ENCODE measurements at places on chromosomes 5 and 9.

- DNase-seq = no peak
Observed at GRCh38 chr9:131641618-131642495, 96.5 kb downstream of the PRRT1B start.

DNA sequence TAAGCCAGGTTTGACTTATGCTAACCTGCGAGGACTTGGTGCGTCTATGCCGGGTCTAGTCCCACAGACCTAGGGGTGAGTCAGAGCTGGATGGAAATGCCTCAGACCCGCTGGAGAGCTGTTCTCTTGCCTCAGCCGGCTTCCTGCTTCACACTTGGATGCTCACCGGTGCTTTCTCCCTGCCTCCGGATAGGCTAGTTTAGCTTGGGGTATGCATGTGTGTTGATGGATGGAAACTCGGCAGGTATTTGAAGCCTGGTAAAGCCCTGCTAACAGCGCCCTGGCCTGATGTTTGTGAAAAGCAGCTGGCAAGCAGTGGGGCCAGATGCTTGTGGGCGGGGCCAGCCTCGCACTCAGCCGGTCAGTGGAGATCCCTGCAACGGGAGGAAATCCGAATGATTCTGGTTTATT is 29.3 kb downstream of the PRRC2B start:
- no peak for DNase-seq

DNA sequence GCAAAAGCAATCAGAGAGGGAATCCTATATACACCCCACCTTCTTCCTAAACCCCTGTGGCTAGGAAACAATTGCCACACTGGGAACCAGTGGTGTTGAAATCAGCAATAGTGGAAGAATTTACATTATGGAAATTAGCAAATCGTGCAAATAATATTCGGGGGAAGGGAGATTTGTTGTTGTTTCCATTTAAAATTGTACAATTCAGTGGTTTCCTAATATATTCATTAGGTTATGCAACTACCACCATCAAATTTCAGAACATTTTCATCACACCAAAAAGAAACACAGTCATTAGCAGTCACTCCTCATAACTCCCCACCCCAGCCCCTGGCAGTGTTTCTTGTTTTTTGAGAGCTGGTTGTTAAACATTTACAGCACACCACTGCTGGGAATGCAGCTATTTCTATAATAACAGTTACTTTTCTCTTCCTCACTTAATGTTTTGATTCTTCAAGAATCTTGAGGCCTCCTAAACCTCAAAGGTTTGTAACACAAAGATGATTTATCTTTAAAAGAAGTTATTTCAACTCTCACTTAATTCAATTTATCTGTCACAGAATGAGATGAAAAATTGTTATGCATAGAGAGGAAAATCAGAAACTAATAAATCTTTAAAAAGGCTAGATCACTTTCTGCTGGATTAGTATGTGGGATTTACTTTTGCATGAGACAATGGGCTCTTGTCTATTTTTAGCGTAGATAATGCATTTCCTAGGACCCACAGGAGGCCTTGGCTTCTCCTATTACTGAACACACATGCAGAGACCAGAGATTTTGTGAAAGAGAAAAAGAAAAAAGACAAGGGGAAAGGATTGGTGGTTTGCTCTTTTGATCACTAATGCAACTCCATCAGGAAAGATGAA is 91.8 kb upstream of the DAPK1 start:
- DNase-seq = no peak

DNA sequence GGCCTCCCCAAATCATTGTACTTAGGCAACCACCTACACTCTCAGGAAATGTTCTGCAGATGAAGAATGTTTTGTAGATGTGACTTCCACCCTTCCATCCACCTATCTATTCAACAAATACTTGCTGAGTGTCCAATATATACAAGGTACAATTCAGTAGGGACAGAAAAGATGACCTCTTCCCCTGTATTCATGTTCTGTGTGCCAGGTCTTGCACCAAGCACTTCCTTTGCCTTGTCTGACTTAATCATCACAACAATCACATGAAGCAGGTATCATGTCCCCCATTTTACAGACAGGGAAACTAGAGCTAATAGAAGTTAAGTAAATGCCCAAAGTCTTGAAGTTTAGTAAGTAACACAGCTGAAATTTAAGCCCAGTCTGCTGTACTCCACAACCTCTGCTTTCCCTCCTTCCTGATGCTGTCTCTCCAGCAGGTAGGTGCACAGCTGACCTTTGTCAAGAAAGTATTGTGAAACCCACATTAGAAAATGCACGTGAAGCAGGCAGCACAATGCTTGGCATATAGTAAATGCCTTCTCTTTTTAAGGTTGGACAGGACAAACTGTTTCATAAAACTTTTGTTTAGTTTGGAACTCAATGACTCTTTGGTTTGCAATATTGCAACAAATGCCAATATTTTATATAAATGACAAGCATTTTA is 296.5 kb downstream of the DEPDC1B start:
- DNase-seq = no peak

DNA sequence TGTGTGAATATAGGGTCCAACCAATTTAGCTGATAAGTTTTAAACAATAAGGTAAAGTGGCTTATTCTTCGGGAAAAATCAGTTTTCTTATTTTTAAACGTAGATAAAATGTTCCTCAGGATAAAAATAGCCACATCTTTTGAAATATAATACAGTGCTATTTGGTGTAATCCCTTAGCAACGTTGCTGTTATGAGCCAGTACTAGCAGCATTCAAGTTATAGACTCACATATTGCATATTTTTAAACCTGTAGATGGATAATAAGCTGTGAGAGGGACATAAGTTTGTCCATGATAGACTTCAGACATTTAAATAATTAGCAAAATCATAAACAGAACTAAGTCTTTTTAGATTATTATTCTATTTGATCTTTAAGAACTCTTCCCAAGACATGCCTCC is 6.3 kb downstream of the PDE4D start:
- DNase-seq = no peak

DNA sequence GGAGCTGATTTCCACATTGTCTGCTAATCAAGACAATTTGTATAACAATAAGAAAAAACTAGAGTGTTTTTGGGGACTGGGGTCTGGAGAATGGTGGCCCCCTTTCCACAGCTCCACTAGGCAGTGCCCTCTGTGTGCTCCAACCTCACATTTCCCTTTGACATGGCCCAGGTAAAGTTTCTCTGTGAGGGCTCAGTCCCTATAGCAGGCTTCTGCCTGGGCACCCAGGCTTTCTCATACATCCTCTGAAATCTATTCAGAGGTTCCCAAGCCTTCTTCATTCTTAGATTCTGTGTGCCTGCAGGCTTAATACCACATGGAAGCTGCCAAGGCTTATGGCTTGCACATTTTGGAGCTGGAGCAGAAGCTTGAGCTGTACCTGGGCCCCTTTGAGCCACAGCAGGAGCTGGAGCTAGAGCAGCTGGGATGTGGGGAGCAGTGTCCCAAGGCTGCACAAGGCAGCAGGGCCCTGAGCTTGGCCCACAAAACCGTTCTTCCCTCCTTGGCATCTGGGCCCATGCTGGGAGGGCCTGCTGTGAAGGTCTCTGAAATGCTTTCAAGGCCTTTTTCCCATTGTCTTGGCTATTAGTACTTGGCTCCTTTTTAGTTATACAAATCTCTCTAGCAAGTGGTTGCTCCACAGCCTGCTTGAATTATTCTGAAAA is 49.1 kb upstream of the VPS13A start:
- DNase-seq = no peak
